ENCODE measurements at places on chromosomes 5 and 9.

- DNase-seq: no peak
These were observed 33.0 kb downstream of the FRMPD1 start for GRCh38 chr9:37683531-37684371.

- no peak for DNase-seq
These were observed 3.9 kb downstream of the GCNT4 start for GRCh38 chr5:75048457-75048953.

- DNase-seq: no peak
These were observed 2.1 kb upstream of the GABRB2 start for GRCh38 chr5:161548487-161549094.

DNA sequence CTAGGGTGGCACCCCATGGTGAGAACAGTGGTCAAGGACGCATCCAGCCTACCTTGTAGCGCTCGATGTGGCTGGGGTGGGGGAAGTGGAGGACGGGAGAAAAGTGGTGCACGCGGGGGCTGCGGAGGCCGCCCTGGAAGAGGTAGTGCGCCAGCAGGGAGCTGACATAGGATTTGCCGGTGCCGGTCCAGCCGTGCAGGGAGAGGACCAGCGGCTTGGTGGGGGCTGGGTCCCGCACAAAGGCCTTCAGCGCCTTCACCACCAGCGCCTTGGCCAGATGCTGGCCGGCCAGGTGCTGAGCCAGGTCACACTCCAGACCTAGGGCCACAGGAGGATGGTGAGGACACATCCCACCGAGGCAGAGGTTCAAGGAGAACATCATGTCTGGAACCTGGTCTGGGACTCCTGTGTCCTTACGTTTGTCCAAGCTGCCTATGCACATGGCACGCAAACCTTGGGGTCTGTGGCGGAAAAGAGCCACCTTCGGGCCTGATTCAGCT, 797 bp downstream of the TOR2A start:
- no peak for DNase-seq

GRCh38 chr9:36064448-36065037, 27.8 kb downstream of the RECK start:
- DNase-seq: no peak

DNA sequence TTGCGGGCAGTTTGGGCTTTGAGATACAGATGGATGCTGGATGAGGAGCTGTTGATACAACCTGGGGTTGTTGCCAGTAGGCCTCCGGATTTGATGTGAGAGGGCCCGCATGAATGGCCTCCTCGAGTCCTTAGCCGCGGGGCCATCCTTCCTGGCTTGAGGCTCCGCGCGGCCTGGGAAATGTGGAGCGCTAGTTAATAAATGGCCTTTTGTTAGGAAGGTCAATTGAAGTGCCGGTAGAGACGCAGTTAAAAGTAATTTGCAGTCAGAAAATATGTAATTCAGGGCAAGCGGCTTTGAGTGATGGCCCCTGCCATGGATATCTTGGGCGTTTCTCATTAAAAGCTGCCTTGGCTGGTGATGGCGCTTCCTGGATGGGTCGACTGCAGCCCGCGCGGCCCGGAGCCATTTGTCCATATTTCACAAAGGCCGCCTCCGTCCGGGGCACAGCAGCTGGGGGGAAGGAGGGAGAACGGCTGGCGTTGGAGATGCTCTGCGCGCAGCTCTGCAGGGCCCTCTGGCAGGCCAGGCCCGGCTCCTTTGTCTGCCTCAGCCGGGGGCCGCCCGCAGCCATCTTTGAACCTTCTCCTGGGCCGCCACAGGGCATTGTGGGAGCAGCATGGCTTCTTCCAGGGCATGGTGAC, 11.2 kb downstream of the MVB12B start:
- no peak for DNase-seq

All from RWPE1 (cell line).